ENCODE measurements at places on chromosomes 7 and 10.

GRCh38 chr10:15321431-15322341 lies 49.4 kb downstream of the FAM171A1 start:
- DNase-seq = peak; percentile 35

DNA sequence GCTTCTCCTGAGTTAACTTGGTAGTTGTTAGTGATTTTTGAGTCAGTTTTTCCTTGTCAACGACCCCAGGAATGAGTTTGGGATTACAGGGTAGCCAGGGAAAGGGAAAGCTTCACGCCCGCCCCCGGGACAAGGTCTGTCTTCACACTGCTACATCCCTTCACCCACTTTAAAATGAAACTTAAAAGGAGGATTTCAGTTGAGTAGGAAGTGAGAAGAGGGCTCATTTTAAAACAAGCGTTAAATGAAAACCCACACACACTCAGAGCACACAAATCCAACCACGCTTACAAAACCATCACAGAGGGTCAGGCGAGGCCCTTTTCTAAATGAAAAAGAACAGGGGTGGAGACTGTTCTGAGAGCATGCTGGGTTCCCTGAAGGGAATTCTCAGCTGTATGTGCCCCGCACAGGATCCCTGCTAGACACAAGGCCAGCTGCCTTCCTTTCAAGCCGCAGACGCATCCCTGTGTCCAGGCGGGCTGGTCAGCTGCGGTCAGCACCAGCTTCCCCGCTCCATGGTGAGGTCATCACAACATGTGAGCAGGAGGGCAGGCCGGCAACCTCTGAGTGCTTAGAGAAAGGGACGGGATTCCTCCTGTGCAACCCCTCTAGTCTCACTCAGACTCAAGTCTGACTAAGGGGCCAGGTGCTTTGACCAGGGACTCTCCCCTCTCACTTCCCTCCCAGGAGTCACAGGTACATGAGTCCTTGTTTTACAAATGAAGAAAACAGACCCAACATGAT lies 111.8 kb downstream of the EGFR start:
- peak; percentile 74 for DNase-seq

DNA sequence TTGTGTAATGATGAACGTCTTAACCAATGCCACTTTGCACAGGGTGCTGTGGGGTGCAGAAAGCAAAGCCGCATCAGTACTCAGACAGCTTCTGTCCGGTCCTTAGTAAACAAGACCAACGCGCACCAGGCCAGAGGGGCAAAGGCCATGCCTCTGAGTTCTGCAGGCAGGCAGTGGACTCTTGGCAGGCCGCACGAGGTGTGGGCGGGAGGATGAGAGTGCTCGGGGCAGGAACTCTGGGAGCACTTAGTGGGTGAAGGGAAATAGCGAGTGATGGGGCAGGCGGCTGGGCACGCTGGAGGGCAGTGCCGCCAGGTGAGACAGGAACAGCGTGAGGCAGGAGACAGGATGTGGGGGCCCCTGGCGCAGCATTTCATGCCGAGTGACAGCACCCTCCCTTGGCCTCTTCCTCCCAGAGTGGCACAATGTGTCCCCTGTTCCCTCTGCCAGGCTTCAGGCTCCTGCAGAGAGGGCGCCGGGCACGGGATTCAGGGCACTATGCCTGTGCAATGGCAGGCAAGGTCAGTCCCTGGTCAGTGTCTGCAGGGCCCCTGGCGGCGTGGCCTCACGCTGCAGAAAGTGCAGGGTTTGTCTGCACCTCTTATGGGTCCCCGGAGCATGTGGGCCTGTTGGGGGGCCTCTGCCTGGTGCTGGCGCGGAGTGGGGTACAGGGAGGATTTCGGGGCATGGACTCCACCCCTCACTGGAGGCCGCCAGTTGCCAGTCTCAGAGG lies 60.4 kb downstream of the VIPR2 start:
- no peak for DNase-seq

DNA sequence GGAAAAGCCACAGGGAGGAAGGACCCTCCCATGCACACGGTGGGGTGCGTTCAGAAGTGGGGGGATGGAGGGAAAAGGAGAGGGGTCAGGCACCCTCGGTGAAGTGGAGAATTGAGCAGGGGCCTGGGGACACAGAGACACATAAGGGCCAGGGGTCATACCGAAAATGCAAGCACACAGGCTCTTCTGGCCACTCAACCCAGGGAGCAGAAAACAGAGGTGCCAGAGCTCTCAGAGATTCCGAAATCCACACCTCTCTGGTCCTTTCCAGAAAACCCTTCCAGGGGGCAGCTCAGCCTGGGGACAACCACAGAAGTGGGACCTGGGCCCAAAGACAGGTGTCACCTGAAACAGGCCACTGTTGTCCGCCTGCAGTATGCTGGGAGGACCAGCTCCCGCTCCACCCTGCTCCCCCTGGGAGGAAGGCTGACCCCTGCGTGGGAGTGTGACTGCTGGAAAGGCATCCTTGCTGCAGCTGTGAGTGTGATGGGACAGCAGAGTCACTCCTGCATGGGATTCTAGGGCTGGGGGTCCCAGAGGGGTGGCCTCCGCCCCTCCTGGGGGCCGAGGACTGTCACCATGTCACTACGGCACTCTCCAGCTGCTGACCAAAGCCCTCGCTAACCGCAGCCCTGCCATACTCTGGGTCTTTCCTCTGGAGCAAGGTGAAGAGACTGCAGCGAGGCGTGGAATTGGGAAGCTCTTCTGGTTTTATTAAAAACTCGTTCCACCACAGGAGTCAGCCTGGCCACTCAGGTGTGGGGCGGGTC lies 63.1 kb downstream of the TMEM209 start:
- DNase-seq = no peak

- DNase-seq = no peak
Measured at GRCh38 chr7:94431176-94431575, 36.5 kb downstream of the COL1A2 start.

- no peak for DNase-seq
Measured at GRCh38 chr7:14639801-14640200, 262.8 kb downstream of the DGKB start.

- no peak for DNase-seq
Measured at GRCh38 chr10:124222318-124222987, 129.1 kb upstream of the CHST15 start.

- DNase-seq = no peak
Measured at GRCh38 chr10:119005362-119006043, 24.0 kb upstream of the NANOS1 start.

DNA sequence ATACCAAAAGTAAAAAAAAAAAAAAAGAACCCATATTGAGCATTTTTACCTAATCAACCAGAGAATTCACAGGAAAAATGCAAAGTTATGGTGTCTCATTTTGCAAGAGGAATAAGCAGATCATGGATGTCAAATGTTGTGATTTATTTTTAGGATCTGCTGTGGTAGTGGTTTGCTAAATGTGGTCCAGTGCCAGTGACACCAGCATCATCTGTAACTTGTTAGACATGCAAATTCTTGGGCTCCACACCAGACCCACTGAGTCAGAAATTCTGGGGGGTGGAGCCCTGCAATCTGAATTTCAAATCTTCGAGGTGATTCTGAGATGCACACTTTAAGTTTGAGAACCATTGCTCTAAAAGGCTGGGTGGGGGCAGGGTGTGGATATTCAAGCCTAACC lies 30.1 kb upstream of the ZEB1 start:
- no peak for DNase-seq

DNA sequence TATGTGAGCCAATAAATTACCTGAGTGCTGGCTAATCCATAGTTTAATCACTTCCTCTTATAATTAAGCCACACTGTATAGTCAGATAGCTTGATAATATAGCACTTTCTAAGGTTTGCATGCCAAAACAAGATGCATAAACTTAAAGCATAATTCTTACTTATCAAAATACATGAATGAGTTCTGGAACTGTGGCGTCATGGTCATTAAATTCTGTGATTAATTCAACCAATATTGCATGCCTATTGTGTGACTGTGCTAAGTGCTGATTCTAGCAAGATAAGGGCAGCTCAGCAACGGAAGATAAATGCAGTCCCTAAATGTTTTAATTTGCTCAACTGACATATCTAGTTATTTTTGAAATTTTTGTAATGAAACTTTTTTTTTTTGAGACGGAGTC lies 29.7 kb downstream of the HOXA1 start:
- DNase-seq = no peak

DNA sequence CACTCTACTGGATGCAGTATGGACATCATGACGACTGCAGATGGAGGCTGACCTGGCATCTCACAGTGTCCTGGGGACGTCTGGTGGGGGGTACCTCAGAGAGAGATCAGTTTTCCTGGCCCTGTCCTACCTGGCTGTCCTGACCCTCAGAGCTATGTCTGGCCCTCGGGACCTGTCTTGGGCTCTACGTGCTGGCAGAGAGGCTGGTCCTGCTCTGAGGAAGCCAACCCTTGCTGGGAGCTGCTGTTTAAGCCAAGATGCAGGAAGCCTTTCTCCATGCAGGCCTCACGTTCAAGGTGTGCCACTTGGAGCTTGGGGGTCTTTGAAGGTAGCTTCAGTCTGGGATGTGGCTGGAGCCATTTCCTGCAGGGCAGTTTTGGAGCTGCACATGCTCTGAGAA lies 42.1 kb upstream of the CXCL12 start:
- DNase-seq = no peak

- no peak for DNase-seq
Measured at GRCh38 chr7:28754027-28754426, 204.1 kb downstream of the TRIL start.

GRCh38 chr7:129553899-129554461 lies 51.6 kb downstream of the SMKR1 start:
- DNase-seq = peak; percentile 18

DNA sequence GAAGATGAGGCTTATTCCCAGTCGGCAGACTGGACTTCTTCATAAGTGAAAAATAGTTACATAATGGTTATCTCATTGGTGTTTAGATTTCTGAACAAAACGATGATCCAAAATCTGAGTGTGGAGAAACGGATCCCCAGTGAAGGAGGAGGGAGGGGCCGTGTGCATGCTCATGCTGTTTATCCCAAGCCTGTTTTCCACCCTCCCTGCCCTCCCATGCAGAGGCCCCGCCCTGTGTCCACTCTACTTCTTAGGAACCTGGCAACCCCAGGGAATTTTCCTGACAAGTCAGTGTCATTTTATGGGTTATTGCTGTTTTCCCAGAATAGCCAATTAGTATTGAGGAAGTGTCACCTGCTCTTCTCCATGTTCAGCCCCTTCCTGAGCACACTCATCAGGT lies 174.0 kb downstream of the CELF2 start:
- DNase-seq = no peak

DNA sequence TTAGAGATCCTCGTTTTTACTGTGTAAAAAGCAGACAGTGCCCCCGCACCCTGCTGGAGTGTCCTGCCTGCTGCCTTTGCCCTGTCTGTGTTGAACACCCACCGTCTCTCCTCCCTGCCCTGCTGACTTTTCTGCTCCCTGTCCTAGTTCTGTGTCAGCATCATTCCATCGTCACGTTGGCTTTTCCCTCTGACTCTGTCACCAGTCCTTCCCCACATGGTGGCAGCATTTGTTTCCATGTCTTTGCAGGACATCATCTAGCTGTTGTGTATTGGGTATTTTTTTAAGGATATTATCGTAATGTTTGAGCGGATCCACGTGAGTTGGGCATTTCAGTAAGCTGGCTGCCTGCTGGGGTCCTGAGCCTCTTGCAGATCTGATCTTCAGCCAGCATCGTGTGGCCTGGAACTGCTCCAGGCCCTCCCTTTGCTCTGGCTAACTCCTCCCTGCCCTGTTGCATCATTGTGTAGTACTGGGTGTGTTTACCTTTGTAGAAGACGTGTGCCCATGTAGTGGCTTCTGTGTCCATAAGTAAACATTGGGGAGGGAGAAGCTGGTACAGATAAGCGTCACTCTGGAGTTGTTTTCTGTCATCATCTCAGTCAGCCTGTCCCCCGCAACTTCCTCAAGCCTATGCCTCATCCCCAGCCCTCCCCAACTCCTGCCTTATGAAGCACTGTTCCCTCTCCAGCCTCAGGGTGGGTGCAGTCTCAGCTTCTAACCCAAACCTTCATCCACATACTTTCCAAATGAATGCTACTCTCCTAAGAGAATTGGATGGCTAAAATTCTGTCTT lies 44.3 kb downstream of the TRRAP start:
- no peak for DNase-seq

GRCh38 chr7:84454174-84454959 lies 259.8 kb upstream of the SEMA3A start:
- no peak for DNase-seq

DNA sequence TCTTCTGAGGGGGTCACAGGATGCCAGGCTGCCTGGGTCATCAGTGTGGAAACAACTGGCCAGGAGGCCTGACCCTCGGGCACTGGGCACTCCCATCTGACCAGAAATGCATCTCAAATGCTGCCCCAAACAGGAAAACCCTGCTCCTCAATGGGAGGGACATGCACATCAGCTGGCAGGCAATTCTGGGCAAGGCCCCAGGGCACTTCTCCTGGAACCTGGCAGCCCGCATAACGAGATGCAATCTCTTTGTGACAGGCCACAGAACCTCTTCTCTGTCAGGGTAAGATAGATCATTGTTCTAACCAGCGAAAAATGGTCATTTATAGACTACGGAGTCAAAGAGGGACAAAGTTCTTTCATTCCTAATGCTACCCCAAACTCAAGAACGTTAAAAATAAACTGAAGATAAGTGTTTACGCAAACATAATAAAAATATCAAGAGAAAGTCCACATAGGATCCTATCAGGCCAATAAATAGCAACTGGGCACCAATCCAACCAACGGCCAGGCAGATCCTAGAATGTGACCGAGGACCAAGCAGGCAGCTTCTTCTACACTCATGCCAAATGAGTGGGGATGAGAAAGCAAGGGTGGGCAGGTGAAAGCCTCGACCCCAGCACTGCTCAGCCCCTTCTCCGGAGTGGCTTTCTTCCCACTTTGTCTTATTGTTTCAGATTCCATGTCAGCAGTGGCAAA lies 212.3 kb downstream of the TCERG1L start:
- DNase-seq = no peak

DNA sequence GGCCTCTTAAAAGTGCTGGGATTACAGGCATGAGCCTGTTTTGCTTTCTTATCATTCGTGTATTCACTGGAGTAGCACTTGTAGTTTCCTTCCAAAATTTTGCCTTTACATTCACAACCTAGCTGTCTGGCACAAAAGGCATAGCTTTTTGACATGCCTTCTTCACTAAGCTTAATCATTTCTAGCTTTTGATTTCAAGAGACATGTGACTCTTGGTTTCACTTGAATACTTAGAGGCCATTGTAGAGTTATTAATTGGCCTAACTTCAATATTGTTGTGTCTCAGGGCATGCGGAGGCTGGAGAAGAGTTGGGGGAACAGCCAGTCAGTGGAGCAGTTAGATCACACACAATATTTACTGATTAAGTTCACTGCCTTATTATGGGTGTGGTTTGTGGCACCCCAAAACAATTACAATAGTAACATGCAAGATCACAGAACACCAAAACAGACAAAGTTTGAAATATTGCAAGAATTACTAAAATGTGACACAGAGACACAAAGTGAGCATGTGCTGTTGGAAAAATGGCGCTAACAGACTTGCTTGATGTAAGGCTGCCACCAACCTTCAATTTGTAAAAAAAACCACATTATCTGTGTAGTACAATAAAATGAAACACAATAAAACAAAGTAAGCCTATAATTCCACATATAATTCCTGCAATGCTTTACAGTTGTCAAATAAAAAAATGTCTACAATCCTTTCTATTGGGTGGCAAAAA lies 43.1 kb downstream of the BRAF start:
- no peak for DNase-seq

- DNase-seq = no peak
Measured at GRCh38 chr10:95196046-95196445, 2.0 kb downstream of the ACSM6 start.

- no peak for DNase-seq
Measured at GRCh38 chr10:103736044-103736443, 119.3 kb downstream of the SH3PXD2A start.
